ENCODE measurements at places on chromosomes 7 and 10.

- DNase-seq: no peak
Observed at GRCh38 chr7:69827558-69827957, 229.3 kb downstream of the AUTS2 start.

DNA sequence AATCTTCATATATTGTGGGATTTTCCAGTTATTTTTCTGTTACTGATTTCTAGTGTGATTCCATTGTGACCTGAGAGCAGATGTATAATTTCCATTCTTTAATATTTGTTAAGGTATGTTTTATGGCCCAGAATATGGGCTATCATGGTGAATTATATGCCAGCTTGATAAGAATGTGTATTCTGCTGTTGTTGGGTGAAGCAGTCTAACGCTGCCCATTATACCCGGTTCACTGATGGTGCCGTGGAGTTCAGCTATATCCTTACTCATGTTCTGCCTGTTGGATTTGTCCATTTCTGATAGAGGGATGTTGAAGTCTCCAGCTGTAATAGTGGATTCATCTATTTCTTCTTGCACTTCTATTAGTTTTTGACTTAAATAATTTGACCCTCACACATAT lies 41.7 kb downstream of the DYNC2I1 start:
- DNase-seq: no peak

DNA sequence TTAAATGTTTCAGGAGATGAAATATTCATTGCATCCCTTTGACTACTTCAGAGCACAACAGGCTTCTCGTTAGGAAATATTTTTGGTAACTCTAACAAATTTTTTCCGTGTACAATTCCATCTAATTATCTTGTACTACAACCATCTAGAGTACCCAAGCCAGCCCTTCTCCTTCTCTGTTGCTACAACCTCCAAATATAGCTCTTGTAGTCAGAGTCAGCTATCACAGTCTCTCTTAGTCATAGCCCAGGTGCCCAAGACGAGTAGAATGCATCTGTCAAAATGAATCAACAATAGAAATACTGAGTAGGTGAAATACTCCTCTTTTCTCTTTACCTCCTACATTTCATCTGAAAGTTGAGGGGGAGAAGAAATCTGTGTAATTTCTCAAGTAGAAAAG lies 74.0 kb downstream of the INHBA start:
- DNase-seq: no peak

DNA sequence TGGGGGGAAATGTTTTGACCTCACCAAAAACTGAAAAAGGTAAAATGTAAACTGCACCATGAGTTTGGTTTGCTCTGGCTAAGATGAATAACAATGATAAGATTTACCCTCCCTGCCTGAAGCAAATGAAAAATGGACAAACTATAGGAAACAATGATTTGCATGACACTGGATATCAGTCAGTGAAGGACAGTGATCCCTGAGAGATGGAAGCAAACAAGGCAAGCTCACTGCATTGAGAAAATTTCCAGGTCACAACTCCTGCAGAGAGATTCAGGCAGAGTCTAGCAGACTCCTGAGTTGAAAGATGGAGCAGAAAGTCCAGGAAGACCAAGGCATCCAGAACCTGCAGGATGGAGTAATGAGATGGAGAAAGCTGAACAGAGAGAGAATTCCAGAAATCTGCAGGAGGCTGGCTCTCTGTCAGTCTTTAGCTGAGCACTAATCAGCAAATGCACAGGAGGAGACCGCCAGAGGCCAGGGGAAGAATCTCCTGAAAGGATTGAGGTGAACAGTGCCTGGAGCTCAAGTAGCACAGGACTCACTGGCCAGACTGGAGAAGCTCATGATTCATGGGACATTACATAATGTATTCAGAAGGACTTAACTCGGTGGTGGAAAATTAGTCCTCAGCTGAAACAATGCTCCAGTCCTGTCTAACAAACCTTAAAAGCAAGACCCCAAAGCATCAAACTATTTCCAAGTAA lies 51.2 kb upstream of the PALS2 start:
- no peak for DNase-seq

GRCh38 chr7:155883491-155884224 lies 71.4 kb upstream of the SHH start:
- no peak for DNase-seq

- DNase-seq: peak; percentile 72
Observed at GRCh38 chr10:30359373-30360206, 10.5 kb upstream of the MTPAP start.

GRCh38 chr7:36711256-36711655 lies 13.0 kb downstream of the AOAH start:
- no peak for DNase-seq

DNA sequence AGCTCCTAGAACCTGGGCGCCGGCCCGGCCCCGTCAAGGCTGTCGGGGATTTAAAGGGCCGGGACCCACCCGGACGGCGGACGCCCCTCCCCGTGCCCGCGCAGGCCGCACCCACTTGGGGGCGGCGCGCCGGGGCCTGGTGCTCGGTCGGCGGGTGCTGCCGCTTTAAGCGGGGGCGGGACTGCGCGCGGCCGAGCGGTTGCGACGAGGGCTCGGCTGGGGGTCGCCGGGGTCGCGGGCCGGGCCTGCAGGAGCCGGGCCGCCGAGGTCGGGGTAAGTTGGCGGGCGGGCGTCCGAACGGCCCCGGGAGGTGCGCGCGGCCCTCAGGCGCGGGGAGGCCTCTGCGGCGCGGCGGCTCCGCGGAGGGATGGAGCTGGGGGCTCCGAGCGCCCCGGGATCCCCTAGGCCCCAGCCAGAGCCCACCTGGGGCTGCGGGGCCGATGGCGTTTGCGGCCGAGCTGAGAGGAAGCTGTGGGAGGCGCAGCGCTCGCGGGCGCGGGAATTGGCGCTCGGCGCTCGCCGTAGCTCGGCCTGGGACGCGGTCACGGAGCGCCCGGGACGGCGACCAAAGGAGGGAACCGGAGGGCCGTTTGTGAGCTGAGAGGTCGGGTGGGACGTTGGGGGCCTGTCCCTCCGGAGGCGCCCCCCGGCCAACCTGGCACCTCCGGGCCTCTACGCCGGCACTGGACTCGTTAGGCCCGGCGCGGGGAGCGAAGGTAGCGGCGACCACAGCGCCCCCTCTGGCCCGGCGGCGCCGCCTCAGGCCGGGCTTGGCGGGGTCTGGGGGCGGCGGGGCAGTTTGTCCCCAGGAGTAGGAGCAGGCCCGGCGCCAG lies at the start of gene TRRAP:
TRRAP (plus strand) TSS at position 168 of the 833 bp plus-strand sequence. CDS start 2,619 bp downstream, outside the sequence.
- DNase-seq: peak; percentile 92

GRCh38 chr7:80960244-80960795 lies 41.5 kb upstream of the SEMA3C start:
- no peak for DNase-seq

- no peak for DNase-seq
Observed at GRCh38 chr10:3324612-3325038, 152.0 kb upstream of the PITRM1 start.

GRCh38 chr7:15751191-15751701 lies 64.8 kb upstream of the MEOX2 start:
- DNase-seq: no peak

- DNase-seq: no peak
Observed at GRCh38 chr10:31204090-31204489, 114.9 kb upstream of the ZEB1 start.

DNA sequence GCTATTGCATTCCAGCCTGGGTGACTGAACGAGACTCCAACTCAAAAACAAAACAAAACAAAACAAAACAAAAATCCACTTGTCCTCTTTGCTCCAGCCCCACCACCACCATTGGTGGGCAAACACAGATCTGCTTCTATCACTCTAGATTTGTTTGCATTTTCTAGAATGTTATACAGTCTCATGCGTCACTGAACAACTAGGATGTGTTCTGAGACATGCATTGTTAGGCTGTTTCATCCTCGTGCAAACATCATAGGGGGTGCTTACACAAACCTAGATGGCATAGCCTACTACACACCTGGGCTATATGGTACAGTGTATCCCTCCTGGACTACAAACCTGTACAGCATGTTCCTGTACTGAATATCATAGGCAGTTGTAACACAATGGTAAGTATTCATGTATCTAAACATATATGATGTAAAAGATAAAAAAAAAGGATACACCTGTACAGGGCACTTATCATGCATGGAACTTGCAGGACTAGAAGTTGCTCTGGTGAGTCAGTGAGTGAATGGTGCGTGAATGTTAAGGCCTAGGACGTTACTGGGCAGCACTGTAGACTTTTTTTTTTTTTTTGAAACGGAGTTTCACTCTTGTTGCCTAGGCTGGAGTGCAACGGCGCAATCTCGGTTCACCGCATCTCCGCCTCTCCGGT lies 45.3 kb downstream of the BTBD16 start:
- DNase-seq: no peak

DNA sequence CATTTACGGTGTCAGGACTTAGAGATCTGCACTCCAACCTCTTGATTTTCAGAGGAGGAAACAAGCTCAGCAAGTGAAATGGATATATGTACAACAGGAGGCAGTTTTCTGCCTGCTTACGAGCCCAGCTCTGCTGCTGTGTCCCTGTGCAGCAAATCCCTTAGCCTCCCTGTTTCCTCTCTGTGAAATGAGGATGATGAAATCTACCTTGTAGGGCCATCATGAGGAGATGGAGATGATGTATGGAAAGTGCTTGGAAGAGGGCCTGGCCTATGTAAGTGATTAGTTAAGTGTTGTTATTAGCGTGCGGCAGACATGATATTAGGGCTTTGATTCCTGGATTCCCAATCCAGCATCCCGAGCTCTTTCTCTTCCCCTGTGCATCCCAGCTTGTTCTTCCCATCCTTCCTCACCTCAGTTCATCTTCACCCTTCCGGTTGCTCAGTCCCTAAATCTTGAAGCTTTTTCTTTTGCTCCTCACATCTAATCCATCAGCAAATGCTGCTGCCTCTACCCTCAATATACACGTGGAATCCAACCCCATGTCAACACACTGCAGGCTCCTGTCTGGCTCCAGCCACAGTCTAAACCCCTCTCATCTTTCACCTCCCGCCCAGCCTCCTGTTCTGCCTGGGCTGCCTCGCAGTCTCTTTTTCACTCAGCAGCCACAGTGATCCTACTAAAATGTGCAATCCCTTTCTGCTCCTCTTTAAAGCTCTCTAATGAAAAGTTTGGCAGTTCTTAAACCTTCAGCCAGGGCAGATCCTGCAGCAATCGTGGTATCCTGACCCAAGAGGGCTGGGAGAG lies 113.8 kb downstream of the MARCHF5 start:
- DNase-seq: no peak

GRCh38 chr10:24740714-24741113 lies 17.0 kb upstream of the ARHGAP21 start:
- DNase-seq: no peak

- DNase-seq: no peak
Observed at GRCh38 chr10:78769526-78769925, 299.2 kb upstream of the ZMIZ1 start.

GRCh38 chr10:89543841-89544240 lies 8.4 kb upstream of the SLC16A12 start:
- DNase-seq: no peak

GRCh38 chr10:93440591-93441091 lies 41.5 kb downstream of the MYOF start:
- no peak for DNase-seq

- DNase-seq: no peak
Observed at GRCh38 chr7:1289666-1290025, 57.0 kb downstream of the UNCX start.

GRCh38 chr10:27470885-27471284 lies 33.2 kb upstream of the RAB18 start:
- no peak for DNase-seq

- DNase-seq: no peak
Observed at GRCh38 chr10:131081376-131081775, 230.1 kb downstream of the TCERG1L start.

GRCh38 chr10:73060738-73061635 lies 35.7 kb downstream of the P4HA1 start:
- peak; percentile 16 for DNase-seq

GRCh38 chr7:105178928-105179541 lies 165.0 kb downstream of the KMT2E start:
- DNase-seq: no peak

Measured in GM20000 (cell line).